ENCODE measurements at places on chromosomes 11 and 22.

DNA sequence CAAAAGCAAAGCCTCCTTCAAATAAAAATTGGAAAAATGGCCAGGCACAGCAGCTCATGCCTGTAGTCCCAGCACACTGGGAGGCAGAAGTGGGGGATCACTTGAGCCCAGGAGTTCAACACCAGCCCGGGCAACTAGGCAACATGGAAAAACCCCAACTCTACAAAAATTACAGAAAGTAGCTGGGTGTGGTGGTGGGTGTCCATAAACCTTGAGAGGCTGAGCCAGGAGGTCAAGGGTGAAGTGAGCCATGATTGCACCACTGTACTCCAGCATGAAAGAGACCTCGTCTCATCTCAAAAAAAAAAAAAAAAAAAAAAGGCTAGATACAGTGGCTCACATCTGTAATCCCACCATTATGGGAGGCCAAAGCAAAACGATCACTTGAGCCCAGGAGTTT is 22.3 kb downstream of the DDX6 start:
- no peak for DNase-seq

DNA sequence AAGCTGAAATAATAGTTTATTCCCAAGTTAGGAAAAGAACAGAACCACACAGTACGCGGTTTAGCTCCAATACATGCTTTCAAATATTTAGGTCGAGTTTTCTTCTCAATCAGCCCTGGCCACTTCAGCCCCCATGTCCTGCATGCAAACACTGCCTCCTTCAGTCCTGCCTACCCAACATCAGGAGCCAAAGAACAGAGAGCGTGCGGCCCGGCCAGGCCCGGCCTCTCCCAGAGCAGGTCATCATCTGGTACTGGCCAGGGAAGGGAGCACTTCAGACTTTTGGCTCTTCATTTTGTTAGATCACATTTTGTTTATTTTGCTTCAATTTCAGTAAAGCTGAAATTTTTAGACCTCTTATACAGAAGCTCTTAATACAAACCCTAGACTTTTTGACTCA is 6.7 kb downstream of the BRD1 start:
- DNase-seq, result no peak

DNA sequence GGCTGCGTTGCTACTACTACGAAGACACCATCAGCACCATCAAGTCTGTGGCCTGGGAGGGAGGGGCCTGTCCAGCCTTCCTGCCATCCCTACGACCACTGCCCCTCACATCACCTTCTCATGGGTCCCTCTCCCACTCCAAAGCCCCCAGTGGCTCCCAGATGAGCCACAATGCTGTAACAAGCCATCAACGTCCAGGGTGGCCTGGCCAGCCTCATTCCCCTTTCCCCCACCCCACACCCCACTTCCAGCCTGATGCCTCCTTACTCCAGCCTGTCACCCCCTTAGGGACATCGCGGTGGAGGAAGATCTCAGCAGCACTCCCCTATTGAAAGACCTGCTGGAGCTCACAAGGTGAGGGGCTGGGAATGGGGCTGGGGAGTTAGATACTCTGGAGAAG is 14.9 kb downstream of the NCF4 start:
- DNase-seq, result no peak

DNA sequence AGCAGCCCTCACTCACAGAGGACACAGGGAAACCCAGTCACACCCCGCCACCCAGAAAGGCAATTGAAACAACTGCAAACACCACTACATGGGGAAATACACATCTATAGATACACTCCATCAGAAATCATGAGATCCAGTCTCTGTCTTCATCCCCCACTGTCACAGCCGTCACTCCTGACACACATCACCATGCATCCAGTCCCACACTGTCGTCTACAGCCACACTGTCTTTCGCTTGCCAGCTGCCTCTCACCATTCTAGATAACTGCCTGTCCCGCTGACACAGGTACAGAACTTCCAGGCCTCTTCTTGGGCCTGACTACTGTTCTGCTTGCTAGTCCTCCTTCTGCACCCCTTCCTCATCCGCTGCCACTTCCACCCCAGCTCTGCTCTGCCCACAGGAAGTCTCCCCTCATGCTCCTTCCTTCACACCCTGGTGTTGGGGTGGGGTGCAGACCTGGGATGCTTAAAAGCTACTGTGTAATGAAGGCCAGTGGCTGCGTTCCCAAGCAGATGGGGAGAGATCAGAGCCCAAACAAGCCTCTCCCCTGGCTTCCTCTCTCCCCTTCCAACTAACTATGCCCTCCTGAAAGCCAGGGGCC is 42.6 kb downstream of the SLC22A12 start:
- DNase-seq, result no peak

DNA sequence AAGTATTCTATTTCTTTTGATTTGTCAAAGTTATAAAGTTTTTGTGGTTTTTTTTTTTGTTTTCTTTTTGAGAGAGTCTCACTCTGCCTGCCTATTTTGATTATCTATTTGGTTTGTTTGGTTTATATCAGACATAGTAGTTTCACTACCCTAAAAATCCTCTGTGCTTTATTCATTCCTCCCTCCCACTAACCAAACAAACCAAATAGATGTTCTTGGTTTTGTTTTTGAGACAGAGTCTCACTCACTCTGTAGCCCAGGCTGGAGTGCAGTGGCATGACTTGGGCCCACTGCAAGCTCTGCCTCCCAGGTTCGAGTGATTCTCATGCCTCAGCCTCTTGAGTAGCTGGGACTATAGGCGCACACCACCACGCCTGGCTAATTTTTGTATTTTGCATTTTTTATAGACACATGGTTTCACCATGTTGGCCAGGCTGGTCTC is 67.9 kb downstream of the ENTHD1 start:
- DNase-seq, result peak; percentile 30

DNA sequence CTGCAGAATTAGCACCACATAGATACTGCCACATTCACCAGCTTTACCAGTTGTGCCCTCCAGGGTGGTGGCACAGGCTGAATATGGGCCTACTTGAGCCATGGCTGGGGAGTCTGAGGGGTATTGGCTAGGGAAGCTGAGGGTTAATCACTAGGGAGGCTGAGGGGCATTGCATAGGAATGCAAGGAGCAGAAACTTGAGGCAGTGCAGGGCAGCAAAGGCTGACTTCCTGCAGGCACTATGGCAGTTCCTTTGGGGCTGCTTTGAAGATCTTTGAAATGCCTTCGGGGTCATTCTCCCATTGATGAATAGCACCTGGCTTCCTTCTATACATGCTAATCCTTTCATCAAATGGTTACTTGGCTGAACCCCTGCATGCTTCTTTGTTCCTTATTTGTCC is 171.5 kb downstream of the RCN1 start:
- no peak for DNase-seq

GRCh38 chr11:20739577-20739976 is 70.2 kb downstream of the NELL1 start:
- DNase-seq, result no peak

DNA sequence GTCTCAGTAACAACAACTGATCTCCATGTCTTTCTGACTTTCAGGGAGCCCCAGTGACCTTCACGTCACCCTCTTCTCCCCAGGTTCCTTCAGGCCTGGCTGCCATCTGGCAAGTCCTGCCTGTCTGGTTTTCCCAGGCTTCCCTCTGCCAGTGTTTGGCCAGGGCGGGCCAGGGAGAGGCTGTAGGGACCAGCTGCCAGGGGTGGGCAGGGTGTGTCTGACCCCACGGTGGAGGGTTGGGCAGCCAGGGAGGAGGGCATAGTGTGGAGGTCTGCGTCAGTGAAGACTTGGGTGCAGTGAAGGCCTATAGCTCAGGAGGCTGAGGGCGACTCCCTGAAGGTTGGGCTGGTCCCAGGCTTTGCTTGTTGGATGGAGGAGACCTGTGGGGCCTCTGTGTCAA is 11.9 kb upstream of the MRGPRX2 start:
- no peak for DNase-seq
